ENCODE measurements at places on chromosomes 2 and 18.

DNA sequence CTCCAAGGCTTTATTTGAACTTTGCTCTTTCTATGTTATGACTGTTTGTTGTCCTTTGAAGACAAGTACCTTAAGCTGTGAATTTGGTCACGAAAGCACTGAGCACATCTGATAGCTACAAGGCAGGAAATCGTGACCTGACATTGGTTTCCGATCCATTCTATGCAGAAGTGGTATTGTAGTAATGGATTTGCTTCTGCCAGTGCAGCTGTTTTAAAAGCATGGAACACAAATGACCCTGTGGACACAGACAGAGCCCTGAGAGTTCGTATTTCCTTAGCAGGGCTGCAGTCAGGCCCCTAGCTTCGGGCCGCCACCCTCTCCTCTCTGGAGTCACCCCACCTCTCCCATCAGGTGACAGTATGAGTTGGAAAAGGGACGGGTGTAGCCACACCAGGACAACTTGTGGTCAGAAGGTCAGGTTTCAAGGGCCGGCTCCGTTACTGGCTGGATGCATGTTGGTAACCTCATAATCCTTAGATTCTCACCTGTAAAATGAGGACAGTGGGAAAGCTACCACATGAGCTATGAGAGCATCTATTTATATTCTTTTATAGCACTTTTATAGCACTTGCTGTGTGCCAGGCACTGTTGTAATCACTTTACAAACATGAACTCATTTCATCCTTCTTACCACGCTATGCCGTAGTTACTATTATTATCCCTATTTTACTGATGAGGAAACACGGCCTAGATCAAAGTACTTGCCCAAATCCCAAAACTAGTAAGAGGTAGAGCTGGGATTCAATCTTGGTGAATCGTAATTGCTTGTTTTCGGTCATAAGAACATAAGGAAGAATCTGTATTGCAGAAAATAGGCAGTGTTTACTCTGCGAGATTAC is 70.2 kb downstream of the SPATS2L start:
- DNase-seq = no peak

DNA sequence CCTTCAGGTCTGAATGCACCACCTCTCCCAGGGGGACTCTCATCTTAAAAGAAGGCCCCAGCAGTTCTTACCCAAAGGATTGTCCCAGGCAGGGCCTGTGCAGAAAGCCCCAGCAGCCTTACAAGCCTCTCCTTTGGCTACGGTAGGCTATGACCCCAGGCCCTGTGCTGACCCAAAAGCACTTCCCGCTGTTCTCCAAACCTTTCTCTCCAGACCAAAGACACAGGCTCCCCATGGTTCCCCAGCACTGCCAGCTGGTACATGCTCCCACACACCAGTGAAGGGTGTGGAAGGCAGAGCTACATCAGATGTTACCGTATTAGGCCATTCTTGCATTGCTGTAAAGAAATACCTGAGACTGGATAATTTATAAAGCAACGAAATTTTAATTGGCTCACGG is 35.4 kb downstream of the LBH start:
- DNase-seq = no peak

- DNase-seq = no peak
Measured at GRCh38 chr2:240817496-240818292, 2.3 kb downstream of the KIF1A start.

GRCh38 chr2:58131191-58132011 is 84.8 kb downstream of the VRK2 start:
- no peak for DNase-seq

GRCh38 chr2:70541481-70542020 is 12.1 kb downstream of the TGFA start:
- peak; percentile 84 for DNase-seq

DNA sequence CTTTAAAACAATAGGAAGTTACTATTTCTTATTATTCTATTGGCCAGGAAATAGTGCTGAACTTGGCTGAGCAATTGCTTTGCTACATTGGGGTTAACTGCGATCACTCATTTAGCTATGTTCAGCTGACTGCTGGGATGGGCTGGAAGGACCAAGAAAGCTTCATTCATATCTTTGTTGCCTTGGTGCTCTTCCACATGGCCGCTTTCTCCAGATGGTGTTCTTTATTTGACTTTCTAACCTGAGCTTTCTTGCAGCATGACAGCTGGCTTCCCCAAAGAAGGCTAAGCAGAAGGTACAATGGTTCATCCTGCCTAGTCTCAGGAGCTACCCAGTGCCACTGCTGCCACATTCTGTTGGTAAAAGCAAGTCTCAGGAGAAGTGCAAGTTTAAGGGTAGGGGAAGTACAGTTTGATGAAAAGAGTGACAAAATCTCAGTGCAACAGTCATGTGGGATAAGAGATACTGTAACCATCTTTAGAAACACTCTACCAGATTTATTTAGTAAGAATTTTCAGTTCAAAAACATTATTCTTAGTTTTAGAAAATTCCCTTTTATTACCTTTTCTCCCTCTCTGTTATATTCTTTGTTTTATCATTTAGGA is 180.6 kb upstream of the RBMS1 start:
- DNase-seq = no peak

GRCh38 chr18:50127516-50128210 is 67.3 kb downstream of the MYO5B start:
- DNase-seq = no peak

DNA sequence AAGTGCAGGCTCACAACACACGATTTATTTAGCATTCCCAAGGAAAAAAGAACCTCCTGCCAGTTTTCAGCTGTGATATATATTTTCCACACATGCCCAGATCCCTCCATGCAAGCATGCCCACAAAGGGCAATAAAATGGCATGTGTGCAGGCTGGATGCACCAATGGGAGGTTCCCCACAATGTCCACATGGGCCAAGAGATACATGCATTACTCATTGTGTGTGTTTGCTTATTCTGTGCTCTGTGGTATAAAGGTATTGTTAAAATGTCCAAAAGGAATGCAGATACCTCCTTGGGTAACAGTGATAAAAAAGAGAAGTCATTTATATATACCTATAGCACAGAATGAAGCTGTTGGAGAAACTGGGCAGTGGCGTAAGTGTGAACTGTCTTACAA is 207.4 kb downstream of the FHOD3 start:
- no peak for DNase-seq
